ENCODE measurements at places on chromosomes 3 and 15. TPM values are rescaled to one million over a fixed set of nuclear protein-coding genes. Genes with fewer than 3 reads are reported as not detected.

- no peak overlapping the region for H3K4me3 ChIP-seq
- H3K27me3 ChIP-seq = no peaks in the 10 kb centered on the region
- no peak for DNase-seq
- no peaks in the 10 kb centered on the region for H3K4me1 ChIP-seq
- no peak overlapping the region for H3K27ac ChIP-seq
Measured at GRCh38 chr15:36996538-36997181, 103.7 kb downstream of the MEIS2 start.

GRCh38 chr15:93001156-93001555 lies 87.9 kb downstream of the RGMA start:
- H3K27ac ChIP-seq = no peak overlapping the region
- no peaks in the 10 kb centered on the region for H3K4me1 ChIP-seq
- DNase-seq = no peak
- peaks cover 75% of the 10 kb centered on the region for H3K36me3 ChIP-seq
- no peaks in the 10 kb centered on the region for H3K27me3 ChIP-seq

- no peak for DNase-seq
- no peak overlapping the region for H3K4me3 ChIP-seq
- H3K4me1 ChIP-seq = peaks cover 4% of the 10 kb centered on the region
- no peak overlapping the region for H3K27ac ChIP-seq
- H3K27me3 ChIP-seq = peaks cover 19% of the 10 kb centered on the region
Measured at GRCh38 chr3:186187401-186188275, 78.7 kb upstream of the ETV5 start.

CPA3 gene
- polyA plus RNA-seq = 2.2 TPM

GOLGA8S gene
- 0.05 TPM for polyA plus RNA-seq

HIGD2B gene
- not detected for polyA plus RNA-seq
